Activated naive CD8-positive, alpha-beta T cell treated with anti-CD3 and anti-CD28 coated beads, Interleukin-2, amount 50 U/mL, for 24 hours (primary cell): ENCODE measurements at places on chromosomes 3 and 15.

GRCh38 chr3:130849091-130849552 is 44.8 kb upstream of the ATP2C1 start:
- no peak for DNase-seq

DNA sequence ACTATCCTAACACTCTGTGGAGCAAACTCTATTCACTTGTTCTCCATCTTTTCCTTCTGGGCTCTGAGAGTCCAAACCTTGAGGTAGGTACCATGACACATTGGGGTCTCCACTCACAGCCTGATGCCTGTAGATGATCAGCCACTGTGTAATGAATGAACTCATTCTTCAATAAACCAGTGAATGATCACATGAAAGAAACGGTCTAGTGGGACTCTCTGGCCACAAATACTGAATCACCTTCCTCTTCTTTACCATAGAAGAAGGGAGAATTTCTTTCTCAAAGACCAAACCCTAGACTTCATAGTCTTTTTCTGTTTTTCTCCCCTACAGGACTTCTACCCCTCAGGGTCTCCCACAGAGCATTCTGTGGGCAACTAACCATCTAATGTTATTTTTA is 20.5 kb upstream of the ABHD2 start:
- DNase-seq: no peak

- no peak for DNase-seq
These were observed 1.3 kb downstream of the STAG1 start for GRCh38 chr3:136750897-136751315.

GRCh38 chr3:129996073-129996472 is 21.6 kb downstream of the TRH start:
- no peak for DNase-seq

DNA sequence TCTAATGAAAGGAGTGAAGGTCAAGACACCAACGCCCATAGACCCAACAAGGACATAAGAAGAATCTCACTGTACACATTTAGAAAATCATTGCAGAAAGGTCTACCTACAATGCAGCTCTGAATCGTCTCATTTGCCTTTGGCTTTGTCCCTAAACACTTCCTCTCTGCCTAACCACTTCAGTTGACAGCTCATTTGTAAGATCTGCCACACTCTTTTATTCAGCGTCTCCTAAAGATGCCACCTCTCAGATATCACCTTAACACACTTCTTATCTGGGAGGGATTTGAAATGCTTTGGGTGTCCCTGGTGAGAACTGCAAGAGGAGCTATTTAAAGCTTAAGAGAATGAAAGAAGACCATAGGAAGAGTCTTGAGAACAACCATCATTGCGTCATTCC is 38.7 kb downstream of the RAB27A start:
- DNase-seq: no peak

DNA sequence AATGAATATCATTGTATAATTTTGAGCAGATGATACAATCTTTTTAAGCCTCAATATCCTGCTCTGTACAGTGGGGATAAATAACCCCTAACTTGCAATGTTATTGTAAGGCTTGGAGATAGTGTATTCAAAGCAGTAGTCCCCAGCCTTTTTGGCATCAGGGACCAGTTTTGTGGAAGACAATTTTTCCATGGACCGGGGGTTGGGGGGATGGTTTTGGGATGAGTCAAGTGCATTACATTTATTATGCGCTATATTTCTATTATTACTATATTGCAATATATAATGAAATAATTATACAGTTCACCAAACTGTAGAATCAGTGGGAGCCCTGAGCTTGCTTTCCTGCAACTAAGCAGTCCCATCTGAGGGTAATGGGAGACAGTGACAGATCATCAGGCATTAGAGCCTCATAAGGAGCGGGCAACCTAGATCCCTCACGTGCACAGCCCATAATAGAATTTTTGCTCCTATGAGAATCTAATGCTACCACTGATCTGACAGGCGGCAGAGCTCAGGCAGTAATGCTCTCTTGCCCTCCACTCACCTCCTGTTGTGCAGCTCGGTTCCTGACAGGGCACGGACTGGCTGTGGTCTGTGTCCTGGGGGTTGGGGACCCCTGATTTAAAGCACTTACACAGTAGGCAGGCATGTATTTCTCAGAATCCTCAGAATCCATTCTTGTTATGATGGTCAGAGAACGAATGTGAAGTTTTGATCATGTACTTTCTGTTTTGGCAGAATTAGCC is 102.2 kb downstream of the PTPRG start:
- no peak for DNase-seq

DNA sequence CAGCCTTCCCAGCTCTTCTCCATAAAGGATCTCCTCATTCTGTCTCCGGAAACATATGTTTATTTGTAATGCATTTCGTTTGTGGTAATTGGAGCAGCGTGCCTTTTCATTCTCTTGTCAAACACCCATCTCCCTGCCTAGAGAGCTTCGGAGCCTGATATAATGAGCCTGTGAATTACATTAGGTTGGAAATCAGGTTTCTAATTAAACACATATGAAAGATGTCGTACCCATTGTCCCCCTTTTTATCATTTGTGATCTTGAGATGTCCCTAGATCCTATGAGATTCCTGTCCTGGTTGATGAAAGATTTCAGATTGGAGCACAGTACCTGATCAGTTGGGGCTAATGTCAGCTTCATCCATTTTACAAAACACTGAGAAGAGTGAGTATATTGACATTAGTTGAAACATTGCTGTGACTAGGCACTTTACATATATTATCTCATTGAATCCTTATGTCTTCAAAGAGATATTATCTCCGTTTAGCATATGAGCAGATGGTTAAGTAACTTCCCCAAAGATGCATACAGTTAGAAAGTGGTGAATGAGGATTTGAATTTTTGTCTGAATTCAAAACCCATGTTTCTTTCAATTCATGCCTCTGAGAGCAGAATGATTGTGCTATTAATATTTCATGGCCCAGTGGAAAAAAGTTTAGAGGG is 23.1 kb downstream of the SYN2 start:
- no peak for DNase-seq

- DNase-seq: no peak
These were observed 82.5 kb downstream of the AGBL1 start for GRCh38 chr15:86162172-86162591.

GRCh38 chr3:4825436-4826236 is 153.6 kb upstream of the BHLHE40 start:
- DNase-seq: no peak

- DNase-seq: no peak
These were observed 60.4 kb downstream of the CACNA2D2 start for GRCh38 chr3:50442945-50443579.

DNA sequence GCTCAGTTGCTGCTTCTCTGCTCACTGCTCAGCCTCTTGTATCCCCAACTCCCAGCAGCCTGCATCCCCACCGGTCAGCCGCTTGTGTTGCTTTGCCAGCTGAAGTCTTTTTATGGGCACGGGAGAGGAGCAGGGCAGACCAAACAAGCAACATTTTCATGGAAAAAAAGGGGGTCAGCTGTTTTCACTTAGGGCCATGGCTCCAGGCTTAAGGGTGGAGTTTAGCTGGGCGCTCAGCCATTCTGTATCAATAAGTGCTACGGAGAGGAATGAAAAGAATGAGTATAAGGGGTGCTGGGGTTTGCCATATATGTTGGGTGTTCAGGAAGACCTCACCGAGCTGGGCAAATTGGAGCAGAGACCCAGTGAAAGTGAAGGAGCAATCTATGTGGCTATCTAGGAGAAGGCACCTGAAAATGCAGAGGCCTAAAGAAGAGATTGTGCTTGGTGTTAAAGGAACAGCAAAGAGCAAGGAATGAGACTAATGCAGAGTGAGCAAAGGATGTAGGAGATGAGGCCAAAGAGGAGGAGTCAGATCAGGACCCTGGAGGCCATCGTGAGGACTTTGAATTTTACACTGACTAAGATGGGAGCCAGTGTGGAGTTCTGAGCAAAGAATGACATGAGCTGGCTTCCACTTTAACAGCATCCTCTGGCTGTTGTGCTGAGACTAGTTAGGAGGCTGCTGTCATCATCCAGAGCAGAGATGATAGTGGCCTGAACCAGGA is 16.6 kb upstream of the IREB2 start:
- DNase-seq: no peak

GRCh38 chr3:67790043-67790442 is 135.6 kb upstream of the SUCLG2 start:
- peak; percentile 69 for DNase-seq

GRCh38 chr3:182567700-182568099 is 225.6 kb upstream of the ATP11B start:
- DNase-seq: no peak

DNA sequence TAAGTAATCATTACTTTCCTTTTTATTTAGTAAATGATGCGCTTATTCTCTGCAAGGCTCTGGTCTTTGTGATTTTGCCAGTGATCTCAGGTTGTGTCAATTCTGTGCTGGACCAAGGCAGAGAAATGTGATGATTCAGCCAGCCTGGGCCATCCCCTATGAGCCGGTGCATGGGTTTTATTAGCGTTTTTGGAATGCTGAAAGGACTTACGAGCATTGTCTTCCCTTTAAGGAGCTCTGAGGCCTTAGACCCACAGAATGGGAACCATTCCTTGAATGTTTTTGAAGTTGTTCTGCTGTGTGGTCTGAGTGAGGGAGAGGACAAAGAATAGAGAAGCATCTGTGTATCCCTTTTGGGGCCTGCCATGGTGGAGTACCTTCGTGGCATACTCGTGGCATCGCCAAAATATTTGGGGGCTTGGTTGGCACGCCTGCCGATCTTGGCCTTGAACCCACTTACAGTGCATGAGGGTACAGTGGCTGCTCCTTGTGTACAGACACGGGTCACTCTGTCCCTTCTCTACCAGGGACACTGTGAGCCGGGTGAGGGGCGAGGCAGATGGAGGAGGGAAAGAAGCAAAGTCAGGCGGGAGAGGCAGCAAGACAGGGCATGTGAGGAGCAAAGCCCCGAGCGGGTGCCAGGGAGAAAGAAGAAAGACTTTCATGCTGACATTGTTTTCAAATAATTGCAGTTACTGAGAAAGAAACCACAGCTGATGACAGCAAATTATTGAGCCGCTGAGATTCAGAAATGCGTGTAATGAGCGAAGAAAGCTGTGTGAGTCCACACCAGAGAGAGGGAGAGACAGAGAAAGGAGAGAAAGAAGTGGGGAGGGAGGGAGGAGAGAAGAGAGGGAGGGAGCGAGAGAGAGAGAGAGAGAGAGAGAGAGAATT is 269.4 kb upstream of the RGMA start:
- DNase-seq: no peak

GRCh38 chr15:81265256-81265943 is 58.5 kb downstream of the STARD5 start:
- no peak for DNase-seq

- DNase-seq: no peak
These were observed 149.4 kb downstream of the SNRK start for GRCh38 chr3:43435706-43436105.

DNA sequence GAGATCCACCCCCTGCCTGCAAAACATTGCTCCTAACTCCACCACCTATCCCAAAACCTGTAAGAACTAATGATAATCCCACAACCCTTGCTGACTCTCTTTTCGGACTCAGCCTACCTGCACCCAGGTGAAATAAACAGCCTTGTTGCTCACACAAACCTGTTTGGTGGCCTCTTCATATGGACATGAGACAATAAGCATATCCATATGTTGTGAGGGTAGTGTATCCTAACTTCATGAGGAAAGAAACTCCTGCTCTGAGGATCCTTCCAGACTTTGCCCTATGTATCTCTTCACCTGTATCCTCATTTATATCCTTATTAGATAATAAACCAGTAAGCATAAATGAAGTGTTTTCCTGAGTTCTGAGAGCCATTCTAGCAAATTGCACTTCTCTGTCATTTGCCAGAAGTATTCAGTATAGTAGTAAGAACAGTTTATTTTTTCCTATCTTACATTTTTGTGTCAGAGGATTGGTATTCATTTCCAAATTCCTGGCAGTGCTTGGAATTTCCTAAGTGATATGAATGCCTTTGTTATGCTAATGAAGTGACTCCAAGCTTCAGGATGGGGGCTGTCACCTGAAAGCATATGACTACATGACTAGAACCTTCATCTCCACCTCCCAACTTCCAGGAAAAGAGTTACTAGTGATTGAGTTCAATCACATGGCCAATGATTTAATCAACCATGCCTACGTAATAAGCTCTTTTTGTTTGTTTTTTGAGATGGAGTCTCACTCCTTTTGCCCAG is 30.2 kb downstream of the TTBK2 start:
- DNase-seq: no peak

GRCh38 chr3:101119535-101119934 is 126.3 kb upstream of the ABI3BP start:
- DNase-seq: no peak

- DNase-seq: no peak
These were observed 77.4 kb downstream of the LRRFIP2 start for GRCh38 chr3:37096975-37097374.

- DNase-seq: no peak
These were observed 113.0 kb downstream of the TMEM266 start for GRCh38 chr15:76172782-76173181.

DNA sequence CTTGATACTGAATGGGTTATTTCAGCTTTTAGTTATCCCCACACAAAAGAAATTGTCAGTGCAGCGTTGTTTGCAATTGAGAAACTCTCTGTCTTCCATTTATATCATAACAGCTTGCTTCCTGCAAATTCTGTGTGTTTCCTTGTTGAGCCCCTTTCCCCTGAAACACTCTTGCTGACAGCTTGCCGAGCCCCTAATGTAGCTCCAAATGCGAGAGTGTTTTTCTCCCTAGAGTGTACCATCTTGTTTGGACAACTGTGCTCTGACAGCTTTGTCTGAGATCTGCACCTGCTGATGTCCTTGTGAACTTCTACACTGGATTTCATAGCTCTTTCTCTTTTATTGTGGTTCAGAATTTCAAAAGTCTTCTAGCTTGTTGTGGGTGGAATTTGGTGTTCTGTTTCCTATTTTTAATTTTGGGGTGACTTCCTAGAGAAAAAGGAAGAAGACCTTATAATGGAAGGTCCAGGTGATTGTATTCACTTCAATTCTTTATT is 343.5 kb downstream of the PDCD6IP start:
- no peak for DNase-seq

- no peak for DNase-seq
These were observed 28.7 kb upstream of the COL6A6 start for GRCh38 chr3:130488288-130488687.

GRCh38 chr15:36177590-36178302 is 401.7 kb upstream of the CDIN1 start:
- no peak for DNase-seq

- DNase-seq: no peak
These were observed 5.3 kb upstream of the BLOC1S6 start for GRCh38 chr15:45581919-45582318.

GRCh38 chr3:30352410-30353318 is 253.7 kb upstream of the TGFBR2 start:
- no peak for DNase-seq

- no peak for DNase-seq
These were observed 509.0 kb upstream of the GOLIM4 start for GRCh38 chr3:168604767-168605166.
